ENCODE measurements at places on chromosomes 2 and 18.

- no peak for DNase-seq
Observed at GRCh38 chr2:38836791-38837190, 38.9 kb downstream of the DHX57 start.

DNA sequence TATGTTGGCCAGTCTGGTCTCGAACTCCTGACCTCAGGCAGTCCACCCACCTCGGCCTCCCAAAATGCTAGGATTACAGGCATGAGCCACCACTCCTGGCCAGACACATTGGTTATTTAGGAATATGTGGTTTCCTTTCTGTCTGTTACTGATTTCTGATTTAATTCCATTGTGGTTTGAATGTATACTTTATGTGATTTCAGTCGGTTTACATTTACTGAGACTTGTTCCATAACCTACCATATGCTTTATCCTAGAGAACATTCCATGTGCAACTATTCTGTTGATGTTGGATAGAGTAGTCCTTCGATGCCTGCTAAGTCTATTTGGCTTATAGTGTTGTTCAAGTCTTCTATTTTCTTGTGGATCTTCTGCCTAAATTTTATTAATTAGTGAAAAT, 1.6 kb upstream of the CCL20 start:
- DNase-seq: no peak

DNA sequence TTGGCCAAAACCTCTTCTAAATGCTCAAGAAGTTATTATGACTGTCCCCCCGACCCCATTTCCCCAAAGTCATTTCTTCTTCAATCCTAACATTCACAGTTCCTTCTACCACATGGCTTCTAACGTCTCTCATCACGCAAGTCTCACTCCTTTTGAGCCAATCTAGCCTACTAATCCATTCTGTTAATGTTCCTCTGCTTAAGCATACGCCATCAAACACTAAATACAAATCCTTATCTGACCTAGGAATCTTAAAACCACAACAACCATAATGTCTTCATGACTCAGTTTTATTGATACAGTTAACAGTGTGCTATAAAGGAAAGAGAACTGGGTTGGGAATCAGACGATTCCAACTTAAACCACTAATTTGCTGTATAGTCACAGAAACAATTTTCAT, 23.9 kb downstream of the HNRNPLL start:
- no peak for DNase-seq

- DNase-seq: peak; percentile 39
Observed at GRCh38 chr18:13159579-13159978, 59.0 kb upstream of the LDLRAD4 start.

DNA sequence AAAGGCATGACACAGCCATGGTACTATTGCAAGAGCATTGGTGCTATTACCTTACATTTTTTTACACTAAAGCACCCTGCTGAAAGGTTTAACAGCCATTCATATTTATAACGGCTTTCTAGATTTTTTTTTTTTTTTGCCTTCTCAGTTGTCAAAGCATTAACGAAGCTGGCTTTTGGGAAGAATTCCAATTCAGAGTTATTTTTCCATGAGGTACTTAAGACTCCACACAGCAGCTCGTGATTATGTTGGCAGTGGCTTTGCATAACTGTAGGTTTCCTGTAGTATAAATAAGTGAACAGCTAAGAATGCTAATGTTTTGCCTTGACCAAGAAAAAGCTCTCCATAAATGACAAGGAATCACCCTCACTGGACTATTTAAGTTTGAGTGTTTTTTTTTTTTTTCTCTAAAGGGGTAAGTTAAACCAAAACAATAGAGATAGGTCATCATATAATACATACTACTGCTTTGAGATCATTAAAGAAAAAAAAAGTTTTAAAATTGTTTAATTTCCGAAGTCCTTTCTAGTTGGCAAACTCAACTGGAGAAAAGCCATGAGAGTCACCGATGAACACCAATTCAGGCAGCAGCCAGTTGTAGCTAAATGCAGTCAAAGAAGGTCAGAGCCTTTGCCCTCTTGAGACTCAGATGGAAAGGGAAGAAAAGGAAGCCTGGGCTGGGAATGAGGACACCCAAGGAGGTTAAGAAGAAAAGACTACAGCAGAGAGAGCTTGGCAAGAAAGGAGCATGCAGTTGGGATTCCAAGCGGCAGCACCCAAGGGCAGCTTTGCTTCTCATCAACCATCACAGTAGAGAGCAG, 187.4 kb upstream of the NCKAP5 start:
- DNase-seq: no peak

DNA sequence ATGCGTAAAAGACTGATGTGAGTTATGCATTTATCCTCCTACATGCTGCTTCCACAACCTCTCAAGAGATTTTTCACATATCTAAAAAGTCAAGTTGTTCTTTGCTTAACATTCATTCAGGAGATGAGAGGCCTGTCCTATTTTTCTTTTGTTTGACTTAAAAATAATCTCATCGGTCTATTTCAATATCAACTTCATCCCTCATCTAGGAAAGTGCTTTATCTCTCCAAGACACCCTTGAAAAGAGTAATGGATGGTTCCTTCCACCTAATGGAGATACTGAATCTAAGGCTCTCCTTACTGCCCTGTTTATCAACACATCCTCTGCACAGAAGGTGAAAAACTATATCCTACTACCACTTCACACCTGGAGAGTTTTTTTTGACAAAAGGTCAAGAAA, 2.4 kb downstream of the NFE2L2 start:
- DNase-seq: no peak

- no peak for DNase-seq
Observed at GRCh38 chr18:9858642-9859041, 27.1 kb upstream of the TXNDC2 start.

- DNase-seq: no peak
Observed at GRCh38 chr2:187034434-187034833, 185.5 kb upstream of the ZSWIM2 start.

- DNase-seq: peak; percentile 21
Observed at GRCh38 chr2:112480530-112481049, 1.4 kb upstream of the TTL start.

GRCh38 chr2:144603334-144603733, 83.4 kb upstream of the ZEB2 start:
- no peak for DNase-seq

- DNase-seq: no peak
Observed at GRCh38 chr2:199414465-199414864, 43.3 kb downstream of the SATB2 start.

DNA sequence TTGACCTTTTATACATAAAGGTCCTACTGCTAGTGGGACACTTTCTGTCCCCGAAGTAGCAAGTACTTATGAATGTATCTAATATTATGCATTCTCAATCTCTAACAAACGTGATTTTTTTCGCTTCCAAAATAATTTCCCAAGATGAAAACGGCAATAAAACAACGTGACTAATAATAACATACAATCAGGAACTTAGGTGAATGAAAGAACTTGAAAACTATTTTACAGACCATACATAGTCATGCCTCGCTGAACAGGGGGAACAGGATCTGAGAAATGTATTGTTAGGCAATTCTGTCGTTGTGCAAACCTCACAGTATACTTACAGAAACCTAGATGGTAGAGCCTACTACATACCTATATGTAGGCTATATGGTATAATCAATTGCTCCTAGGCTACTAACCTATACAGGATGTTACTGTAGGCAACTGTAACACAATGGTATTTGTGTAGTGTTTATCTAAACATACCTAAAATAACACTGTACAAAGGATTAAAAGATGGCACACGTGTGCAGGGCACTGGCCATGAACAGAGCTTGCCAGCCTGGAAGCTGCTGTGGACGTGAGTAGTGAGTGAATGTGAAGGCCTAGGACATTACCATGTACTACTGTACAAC, 2.5 kb downstream of the RTN4 start:
- DNase-seq: peak; percentile 89

DNA sequence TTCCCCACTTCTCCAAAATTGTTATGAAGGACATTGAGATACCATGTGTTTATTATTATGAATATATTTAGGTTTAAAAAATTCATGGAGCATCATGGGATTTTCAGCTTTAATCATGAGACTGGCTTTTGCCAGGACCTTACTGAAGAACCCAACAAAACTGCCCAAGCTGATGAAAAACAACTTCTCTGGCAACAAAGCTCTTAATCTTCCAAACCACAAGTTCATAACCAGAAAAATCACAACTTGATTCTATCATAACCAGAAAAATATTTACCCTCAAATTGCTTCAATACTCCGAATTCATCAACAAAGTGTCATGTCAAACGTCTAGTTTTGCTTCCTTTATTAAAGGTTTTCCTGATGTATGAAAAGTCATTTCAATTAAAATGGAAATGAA, 971.8 kb upstream of the ACVR2A start:
- no peak for DNase-seq

- no peak for DNase-seq
Observed at GRCh38 chr2:48567671-48568070, 37.7 kb downstream of the STON1 start.

DNA sequence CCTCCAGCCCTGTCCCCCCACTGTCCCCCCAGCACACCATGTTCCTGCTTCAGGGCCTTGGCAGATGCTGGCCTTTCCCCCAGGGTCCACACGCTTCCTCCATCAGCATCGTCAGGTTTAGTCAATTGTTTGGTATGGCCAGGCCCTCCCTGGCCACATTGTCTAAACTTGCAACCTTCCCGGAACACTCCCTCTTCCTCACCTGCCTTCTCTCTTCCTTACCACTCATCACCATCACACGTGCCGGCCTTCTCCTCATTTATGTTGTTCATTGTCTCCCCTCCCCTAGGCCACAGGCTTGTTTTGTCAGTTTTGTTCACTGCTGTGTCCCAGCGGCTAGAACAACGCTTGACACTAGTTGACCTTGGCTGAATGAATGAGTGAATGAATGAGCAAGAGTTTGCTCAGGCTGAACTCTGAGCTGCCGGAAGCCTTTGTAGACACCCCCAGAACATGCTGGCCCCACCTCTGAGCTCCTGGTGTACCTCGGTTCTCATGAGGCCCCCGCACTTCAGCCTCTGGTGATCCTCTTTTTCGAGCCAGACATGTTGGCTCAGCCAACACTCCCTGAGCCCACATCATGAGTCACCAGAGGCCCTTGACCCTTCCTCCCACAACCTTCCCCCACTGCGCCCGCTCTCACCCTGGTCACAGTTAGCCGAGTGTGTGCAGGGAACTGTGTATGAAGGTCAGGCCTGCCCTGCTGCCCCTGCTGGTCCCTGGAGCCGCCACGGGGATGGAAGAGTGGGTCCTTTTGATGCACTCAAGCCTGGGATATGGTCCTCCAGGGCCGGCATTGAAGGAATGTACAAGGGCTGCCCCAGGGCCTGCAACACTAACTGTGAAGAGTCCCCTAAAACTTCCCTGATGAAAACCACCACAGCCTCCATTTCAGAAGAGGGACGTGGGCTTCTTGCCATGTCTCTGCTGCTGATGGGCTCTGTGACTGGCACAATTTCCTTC, 57.5 kb downstream of the HS1BP3 start:
- DNase-seq: no peak

DNA sequence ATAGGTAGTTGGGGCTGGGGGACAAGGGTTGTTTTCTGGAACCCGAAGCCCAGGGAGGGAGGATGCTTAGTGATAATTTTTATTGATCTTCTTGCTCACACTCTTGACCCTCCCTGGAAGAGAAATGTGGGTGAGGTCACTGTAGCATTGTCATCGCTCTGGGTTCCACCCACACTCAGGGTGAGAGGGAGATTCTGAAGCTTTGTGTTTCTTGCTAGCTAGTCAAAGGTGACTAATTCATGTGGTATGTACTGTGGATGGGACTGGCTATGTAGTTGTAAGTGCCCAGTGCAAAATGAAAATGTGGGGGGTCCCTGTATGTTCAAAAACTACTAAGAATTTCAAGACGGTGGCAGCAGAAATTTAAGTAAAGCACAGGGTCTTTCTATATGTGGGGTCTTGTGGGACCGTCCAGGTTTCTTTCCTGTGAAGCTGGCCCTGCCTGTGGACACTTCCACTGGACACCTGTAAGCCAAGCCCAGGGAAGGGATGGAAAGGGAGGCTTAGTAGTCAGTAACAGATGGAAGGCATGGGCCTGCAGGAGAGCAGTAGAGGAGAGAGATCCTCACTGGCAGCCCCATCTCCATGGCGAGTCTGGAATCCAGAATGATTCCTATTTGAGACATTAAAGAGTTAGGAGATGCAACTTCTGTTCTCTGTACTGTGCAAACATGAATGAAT, 35.0 kb downstream of the TSN start:
- no peak for DNase-seq

DNA sequence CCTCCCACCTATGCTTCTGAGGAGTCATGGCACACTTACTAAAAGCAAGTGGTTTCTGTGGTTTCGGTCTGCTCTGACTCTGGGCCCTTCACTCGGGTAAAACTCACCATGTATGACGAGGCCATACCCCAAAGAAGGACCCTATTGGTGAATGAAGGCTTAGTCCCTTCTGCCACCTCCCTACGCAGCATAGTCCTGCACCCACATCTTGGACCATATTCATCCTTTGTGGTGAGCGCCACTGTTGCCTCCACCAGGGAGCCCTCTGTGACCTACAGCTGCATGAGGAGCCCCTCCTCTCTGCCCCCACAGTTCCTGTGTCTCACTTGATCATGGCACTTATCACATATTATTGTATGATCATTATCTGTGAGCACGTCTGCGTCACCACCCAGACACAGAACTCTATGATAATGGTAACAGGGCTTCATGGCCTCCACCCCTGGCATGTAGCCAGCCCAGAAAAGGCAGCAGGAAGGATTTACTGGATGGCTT, 113.3 kb downstream of the TFCP2L1 start:
- no peak for DNase-seq

DNA sequence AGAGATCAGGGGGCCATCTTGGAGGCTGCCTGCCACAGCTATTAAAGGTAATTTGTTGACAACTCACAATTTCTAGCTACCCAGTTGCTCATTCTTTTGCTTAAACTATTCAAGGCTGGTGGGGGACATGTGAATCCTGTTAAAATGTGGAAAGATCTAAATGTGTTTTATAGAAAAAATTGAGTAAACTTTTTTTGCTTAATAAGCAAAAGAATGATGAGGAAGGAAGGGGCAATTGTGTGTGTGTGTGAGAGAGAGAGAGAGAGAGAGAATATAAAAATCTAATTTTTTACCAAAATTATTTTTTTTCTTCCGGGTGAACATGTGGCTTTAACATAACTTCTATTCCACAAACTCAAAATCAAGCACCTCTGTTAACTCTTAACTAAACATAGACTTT, 5.2 kb upstream of the IL1RL1 start:
- no peak for DNase-seq

- no peak for DNase-seq
Observed at GRCh38 chr2:98605076-98605475, 3.2 kb downstream of the COA5 start.

DNA sequence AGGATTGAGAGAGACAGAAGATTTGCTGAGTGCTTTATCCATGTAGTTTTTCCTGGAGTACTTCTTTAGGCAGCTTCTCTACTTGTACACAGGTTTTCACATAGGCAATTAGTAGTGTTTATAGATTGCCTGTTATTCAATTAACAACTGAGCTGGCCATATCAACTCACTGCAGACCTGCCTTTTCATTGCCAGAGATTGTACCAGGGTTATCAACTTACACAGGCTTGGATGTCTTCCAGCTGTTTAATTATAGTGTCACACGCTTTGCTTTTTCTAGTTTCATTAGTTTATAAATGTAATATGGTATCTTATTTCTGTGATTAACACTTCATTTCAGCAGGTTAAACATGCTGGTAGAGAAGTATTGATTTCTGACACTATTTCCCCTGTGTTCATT, 125.9 kb downstream of the GPD2 start:
- DNase-seq: no peak

GRCh38 chr2:101883860-101884259, 107.9 kb upstream of the IL1R2 start:
- DNase-seq: peak; percentile 59

GRCh38 chr2:206799083-206799482, 33.7 kb downstream of the FASTKD2 start:
- peak; percentile 83 for DNase-seq

GRCh38 chr2:33806041-33806440, 206.9 kb upstream of the FAM98A start:
- no peak for DNase-seq
